ENCODE measurements at places on chromosomes 1 and 21.

DNA sequence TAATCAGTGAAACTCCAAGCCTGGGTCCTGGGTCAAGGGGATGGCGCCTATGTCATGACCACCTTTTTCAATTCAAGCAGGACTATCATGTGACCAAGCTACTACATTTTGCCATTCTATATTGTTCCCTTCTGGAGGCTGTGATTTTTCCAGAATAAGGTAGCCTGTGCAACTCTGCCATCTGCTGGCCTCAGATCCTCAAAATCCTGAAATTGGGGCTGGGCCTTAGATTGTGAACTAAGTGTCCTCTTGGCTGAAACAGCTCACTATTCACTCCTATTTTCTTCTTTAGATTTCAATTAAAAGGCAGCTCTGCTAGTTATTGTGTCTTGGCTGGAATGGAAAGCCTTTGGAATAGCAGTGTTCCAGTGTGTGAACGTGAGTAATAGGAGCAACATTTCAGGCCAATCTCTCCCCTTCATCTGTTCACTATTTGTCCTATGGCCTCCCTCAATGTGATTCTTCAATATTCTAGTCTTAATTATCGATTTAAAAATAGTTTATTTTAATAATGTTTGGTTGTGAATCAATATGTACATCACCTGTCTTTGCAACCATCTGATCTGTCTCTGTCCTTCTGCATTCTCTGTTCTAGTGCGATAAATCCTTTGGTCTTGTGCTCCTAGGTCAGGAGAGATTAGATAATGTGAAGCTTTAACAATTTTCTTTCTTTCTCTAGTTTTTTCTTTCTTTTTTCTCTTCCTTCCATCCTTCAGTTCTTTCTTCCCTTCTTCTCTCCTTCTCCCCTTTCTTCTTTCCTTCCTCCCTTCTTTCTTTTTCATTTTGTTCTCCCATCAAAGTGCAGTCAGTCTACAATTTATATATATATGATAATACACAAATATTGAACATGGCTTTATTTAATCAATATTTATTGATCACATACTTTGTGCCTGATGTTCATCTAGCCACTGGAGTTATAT is 69.8 kb downstream of the CR1 start:
- no peak for DNase-seq

- DNase-seq: no peak
Observed at GRCh38 chr1:107379826-107380225, 239.0 kb downstream of the NTNG1 start.

GRCh38 chr1:173248247-173248940 is 41.3 kb upstream of the TNFSF4 start:
- no peak for DNase-seq

GRCh38 chr21:35838987-35839763 is 221.2 kb downstream of the SETD4 start:
- no peak for DNase-seq

- DNase-seq: no peak
Observed at GRCh38 chr21:18772404-18772803, 368.8 kb upstream of the TMPRSS15 start.

All from HuH-7 (cell line).